Activated naive CD4-positive, alpha-beta T cell treated with Interleukin-2 at 50 U/mL for 16 hours (primary cell): ENCODE measurements at places on chromosomes 6 and 20.

- peak; percentile 14 for DNase-seq
These were observed 8.9 kb upstream of the QKI start for GRCh38 chr6:163405412-163406309.

DNA sequence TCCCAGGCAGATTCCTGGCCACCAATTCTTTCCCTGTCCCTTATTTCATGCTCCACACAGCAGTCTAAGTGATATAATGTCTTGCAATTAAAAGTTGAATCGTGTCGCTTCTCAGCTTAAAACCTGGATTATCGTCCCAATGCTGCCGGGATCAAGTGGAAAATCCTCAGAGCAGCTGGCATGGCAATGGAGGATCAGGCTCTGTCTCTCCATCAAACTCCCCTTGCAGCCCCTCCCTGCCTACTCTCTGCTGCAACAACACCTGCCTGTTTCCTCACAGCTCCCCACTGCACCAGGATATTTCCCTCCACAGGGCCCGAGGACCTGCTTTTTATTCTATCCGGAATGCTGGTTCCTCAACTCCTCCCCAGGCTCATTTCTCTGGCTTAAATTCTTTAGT lies 277.1 kb downstream of the SYNE1 start:
- DNase-seq = no peak

- no peak for DNase-seq
These were observed 96.6 kb downstream of the HAO1 start for GRCh38 chr20:7843613-7844012.

DNA sequence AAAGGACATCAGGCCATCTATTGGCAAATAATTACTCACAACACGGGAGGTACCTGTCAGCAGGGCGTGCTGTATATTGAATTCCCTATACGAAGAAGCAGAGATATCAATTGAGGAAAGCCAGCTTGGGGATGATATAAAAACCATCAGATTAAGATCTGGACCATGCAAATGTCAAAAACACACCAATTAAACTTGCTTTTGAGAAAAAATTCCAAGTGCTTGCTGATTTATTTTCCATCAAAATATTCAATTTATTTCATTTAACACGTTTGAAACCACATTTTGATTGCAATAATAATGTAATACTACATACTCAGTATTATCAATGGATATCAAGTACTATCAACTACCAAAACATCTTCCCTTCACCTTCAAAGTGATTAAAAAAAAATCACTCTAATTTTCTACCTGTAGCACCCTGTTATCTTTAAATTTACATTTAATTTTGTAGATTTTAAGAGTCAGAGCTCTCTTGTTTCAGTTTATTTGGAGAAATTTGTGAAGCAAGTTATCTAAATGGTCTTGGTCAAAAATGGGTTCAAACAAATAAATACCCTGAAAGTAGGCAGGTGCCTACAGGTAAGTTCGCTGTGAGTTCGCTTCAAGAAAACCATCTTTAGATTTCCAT lies 6.8 kb upstream of the TBX18 start:
- no peak for DNase-seq

DNA sequence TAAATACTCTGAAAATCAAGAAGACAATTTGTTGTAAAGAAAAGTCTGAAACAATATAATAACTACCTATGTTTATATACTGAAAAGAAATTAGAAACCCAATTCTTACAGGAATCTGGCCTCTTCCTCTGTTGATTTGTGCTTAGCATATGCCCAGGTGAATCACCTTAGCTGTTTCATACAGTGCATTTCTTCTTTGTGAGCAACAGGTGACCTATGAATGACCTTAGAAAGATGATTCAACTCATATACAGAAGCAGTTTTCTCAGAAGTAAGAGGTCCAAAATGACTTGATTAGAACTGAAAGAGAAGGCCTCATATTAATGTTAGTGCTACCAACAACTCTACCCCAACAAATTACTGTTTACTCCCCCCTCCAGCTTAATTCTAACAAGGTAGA lies 419.5 kb upstream of the ID4 start:
- DNase-seq = no peak

- DNase-seq = no peak
These were observed 107.7 kb upstream of the RALGAPA2 start for GRCh38 chr20:20820104-20820503.

DNA sequence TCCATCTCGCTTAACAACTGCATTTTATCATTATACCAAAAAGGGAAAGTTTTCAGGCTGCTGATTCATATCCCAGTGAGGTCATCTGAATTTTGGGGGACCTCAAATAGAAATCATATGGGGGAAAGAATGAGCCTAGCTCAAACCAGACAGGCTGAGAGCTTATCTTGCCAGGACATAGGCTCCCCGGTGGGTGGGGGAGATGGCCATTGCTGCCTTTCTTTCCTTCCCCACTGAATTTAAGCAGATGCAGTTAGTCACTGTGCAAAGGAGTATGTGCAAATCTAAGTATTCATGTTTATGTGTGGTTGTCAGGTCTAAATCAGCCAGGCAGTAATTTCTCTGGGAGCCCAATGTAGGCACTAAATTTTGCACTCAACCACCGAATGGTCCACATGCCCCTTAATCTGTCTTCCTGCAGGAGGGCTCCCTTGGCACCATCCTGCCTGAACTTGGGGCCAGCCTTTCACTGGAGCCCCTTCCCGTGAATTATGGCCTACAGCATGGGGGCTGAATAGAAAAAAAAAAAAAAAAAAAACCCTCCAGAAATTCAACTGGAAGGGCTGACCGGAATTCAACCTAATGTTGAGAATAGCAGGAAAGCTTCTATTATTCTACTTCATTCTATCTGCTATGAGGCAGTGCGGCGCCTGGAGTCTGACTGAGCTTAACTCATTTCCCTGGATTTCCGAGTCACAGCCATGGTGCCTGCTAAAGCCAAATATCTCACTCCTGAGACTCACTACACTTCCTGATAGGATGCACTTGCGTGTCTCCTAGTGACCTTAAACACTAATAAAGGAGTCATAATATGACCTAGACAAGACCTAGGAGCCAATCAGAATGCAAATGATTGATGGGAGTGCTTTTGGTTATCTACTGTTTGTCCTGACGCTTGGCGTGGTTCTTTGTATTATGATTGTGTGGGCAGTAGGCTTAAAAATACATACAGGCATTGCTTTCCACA lies 161.5 kb upstream of the HEY2 start:
- DNase-seq = no peak

DNA sequence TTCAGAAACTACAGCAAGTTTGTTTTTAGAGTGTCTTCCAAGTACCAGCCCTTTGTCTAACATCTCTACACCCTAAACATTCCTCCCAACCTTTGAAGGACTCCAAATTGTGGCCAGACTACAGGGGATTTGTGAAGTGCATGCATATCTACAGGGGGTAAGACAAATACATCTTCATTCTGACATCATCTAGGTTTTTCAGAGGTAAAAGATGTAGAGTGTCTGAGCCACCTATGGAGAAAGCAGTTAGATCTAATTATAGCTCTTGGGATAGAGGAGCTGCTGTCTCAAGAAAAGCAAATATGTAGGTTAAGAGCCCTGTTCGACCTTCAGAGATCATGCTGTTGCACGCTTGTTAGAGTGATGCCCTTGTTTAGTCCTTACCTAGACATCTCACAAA lies 617.7 kb upstream of the AGPAT4 start:
- DNase-seq = no peak

- no peak for DNase-seq
These were observed 35.7 kb upstream of the TFB1M start for GRCh38 chr6:155349956-155350355.
